T-helper 2 cell (primary cell): ENCODE measurements at places on chromosomes 5 and 9.

GRCh38 chr5:174789596-174789995, 65.2 kb downstream of the MSX2 start:
- no peak for DNase-seq

DNA sequence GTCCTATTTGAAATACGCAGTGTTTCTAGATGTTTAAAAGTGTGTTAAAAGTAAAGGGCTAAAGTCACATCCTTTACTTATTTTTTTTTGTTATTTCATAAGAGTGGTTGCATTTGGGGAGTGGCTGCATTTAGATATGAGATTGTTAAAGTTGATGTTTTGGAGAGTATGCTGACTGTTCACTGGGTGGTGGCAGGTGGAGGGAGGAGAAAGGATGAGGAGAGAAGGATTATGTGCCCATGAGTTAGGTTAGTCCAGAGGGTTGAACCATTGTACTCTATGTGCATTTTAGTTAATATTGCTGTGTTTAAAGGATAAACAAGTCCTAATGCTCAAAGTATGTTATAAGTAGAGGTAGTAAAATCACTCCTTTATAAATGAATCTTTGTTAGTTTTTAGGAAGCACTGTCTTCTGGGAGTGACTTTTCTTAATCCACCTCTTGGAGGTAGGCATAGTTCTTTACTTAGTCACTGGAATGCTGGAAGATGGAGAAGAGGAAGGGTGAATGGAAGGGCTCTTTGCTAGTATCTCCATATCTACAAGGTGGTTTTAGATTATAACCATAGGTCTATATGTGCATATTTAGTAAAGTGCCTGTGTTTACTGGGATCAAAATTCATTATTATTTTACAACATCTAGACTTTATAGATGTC, 332.3 kb downstream of the NPR3 start:
- no peak for DNase-seq

DNA sequence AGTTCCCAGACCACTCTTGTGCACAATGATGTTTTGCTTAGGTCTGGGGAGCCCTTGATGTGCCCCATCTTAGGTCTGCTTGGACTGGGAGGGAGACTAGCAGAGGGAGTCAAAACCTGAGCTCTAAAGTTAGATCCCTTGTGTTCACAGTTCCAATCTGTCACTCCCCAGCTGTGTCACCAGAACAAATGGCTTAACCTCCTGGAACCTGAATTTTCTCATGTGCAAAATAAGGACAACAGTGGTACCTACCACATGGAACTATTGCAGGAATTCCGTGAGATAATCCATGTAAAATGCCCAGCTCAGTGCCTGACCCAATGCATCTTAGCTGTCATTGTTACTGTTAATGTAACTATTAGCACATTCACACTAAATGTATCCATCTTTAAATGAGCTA, 45.5 kb downstream of the GALNT10 start:
- no peak for DNase-seq

- no peak for DNase-seq
Observed at GRCh38 chr9:14812806-14813205, 90.3 kb upstream of the CER1 start.

GRCh38 chr9:97717866-97718265, 20.7 kb upstream of the XPA start:
- no peak for DNase-seq

DNA sequence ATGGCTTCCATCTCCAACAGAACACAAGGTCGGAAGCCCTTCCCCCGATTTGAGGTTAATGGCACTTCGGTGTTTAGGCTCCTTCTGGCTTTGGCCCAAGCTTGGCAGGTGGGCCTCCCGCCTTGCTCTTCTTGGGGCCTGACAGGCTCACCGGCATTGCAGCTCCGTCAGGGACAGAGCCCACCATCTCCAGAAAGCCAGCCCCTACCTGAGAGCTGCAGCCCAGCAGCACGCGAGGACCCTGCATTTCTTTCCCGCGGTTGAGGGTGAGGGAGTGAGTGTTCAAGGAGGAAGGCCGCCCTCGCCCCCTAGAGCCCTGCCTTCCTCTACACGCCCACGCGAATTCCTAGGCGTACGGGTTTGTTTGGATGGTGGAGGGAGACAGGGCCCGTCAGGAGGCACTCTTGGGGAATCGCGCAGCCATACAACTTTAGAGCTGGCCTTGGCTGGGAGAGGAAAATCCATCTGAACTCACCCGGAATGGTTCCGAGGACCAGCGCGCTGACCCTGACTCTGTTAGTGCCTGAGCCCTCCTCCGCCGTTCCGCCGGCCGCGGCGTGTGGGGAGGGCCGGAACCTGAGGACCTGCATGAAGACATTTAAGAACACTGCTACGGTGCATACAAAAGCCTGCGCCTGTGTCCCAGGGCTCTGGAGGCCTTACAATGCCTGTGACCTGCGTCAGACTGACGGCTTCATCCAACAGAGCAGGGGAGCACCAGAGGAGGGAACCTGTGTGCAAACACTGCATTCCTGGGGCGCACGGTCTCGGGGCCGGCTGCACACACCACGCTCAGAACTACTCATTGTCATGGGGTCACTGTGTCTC, 73.8 kb downstream of the MRPL36 start:
- DNase-seq = no peak

DNA sequence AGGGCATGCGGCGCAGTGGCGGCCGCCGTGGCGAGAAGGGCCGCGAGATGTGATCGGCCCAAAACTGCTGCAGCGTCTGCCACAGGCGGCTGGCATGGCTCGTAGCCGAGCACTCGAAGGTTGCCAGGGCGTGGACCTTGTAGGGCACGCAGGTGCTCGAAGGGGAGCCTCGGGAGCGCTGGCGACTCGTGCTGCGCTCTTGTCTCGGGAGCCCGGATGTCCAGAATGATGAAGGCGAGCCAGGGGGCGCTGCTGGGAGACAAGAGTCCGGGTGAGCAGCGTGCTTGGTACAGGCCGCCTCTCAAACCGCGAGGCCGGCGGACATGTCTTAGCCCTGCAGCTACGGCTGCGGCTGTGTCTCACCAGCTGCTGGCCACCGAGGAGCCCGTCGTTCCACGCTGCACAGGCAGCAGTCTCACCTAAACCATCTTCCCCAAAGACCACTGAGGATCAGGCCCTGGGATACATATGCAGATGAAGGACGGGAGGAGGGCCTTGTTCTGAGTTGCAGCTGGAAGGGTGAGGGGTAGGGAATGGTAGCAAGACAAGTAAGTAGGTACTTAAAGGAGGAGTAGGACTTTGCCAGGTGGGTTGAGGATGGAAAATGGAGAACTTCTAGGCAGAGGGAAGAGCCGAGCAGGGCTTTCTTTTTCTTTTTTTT, 1.7 kb downstream of the CBY3 start:
- peak; percentile 78 for DNase-seq

- no peak for DNase-seq
Observed at GRCh38 chr5:115888027-115888426, 46.3 kb downstream of the AP3S1 start.

DNA sequence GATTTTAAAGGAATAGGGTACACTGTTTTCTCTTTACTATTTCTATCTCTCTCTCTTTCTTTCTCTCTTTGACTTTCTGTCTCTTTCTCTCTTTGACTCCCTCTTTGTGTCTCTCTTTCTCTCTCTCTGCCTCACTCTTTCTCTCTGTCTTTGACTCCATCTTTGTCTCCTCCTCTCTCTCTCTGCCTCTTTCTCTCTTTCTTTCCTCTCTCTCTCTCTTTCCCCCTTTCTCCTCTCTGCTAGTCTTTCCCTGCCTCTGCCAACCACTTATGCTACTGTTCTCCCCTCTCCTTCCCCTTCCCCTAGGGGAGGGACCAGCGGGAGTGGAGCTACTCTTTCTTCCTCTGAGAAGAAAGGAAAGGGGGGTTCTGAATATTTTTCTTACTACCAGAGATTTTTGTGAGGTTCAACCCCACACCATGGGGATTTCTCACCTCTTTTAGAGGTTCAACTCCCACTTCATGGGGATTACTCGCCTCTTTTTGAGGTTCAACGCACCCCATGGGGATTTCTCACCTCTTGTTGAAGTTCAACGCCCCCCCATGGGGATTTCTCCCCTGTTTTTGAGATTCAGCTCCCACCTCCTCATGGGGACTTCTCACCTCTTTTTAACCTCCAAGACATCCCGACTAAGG, 309.9 kb downstream of the NR3C1 start:
- no peak for DNase-seq

DNA sequence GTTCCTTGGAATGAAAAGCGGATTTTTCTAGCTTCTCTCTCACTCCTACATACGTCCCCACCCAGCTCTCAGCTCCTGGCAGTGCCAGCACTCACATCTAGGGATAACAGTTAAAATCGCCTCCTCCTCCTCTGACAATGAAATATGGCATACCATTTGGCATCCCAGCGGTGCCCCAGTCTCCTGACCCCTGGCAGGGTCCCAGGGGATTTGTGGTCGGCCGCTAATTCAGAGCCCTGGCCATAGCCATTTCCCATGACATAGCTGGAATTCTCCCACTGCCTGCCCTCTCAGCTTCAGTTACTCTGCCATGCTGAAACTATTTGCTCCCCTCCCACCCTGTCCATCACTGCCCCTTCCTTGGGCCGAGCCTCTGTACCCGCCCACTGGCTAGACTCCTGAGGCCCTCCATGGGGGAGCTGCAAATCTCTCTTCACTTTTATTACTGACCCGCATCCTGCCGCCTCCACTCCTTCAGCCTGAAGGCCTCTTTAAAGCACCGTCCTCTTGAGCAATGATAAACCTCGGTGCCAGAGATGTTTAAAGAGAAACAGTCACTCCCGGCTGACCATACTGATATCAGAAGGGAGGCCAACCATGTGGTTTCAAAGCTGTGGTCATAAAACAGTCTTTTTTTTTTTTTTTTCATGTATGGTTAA, 139.8 kb downstream of the SLIT3 start:
- no peak for DNase-seq

DNA sequence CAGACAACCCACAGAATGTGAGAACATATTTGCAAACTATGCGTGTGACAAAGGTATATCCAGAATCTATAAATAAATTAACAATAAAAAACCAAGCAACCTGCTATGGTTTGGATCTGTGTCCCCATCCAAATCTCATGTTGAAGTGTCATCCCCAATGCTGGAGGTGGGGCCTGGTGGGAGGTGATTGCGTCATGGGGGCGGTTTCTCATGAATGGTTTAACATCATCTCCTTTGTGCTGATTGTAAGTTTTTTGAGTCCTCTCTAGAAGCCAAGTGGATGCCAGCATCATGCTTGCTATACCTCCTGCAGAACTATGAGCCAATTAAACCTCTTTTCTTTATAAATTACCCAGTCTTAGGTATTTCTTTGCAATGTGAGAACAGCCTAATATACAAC, 335.4 kb downstream of the MAN2A1 start:
- no peak for DNase-seq

- no peak for DNase-seq
Observed at GRCh38 chr9:35687972-35688557, 1.7 kb downstream of the TPM2 start.

DNA sequence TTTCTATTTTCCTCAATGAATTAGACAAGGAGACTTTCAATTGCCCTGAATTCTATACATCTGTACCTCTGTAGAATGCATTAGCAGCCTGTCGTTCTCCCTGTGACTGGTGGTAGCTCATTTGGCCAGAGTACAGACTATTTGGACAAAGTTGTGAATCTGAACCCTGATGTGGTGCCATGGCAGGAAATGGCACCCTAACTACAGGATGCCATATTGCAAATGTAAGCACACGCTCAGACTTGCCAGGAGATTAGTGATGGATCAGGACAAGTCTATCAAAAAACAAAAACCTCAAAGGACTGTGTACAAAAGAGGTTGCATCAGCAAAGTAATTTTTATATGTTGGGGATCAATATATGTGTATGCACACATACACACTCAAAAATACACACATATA, 58.3 kb downstream of the SVEP1 start:
- DNase-seq = no peak

DNA sequence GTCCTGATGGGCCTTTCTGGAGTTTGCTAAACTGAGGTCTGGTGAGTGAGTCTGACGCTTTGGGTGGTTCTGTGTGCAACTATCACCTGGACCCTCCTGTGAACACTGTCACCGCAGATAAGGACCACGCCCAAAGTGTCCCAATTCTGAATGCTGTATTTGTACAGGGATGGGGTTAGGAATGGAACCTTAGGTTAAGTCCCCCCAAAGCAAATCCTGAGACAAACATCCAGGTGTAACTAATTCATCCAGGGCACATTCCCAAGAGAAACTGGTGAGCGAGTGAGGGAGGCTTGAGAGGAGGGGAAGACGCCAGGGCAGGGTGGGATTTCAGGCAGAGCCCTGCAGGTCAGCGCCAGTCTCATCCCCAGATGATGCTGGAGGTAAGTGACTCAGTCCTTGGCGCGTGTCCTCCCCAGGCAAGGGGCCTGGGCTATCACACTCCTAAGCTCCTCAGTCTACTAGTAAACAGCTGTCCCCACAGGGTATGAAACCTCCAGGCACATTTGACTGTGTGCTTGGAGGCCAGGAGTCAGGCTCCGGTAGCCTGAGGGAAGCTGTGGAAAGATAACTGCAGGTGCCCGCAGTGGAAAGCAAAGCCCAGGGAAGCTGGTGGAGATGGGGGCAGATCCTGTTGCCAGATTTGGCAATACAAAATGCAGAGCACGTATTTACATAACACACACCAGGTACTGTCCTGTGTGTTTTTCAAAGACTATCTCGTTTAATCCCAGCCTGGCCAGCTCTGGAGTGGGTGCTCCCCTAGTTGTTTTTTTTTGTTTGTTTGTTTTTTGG, 66.7 kb downstream of the IL6ST start:
- DNase-seq = no peak

DNA sequence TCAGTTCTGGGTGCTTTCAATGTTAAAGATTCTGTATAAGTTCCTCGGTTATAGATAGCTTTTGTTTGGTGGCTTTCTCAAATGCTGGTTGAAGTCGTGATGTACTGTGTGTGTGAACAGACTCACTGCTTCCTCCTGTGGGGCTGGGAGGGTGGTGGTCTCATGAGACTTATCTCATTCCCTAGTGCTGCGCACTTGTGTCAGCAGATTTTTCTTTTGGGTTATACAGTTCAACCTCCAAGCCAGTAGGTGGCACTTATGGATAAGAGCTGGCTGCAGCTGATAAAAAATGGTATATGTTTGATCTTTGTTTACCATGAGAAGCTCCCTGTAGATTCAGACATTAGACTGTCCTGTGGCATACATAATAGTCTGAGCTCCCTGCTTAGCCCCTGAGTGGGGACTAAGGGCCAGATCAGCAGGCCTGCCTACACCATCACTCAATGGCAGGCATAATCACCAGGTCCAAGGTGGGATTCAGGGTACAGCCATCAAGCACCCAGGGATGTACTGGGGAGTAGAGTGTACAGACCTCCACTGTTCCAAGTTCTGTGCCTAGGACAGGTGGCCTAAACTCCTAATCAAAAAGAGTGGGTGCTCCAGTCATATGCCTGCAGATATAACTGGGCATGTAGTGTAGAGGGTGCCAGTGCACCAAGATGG, 174.2 kb downstream of the OXCT1 start:
- DNase-seq = no peak
